ENCODE measurements at places on chromosomes 7 and 10.

DNA sequence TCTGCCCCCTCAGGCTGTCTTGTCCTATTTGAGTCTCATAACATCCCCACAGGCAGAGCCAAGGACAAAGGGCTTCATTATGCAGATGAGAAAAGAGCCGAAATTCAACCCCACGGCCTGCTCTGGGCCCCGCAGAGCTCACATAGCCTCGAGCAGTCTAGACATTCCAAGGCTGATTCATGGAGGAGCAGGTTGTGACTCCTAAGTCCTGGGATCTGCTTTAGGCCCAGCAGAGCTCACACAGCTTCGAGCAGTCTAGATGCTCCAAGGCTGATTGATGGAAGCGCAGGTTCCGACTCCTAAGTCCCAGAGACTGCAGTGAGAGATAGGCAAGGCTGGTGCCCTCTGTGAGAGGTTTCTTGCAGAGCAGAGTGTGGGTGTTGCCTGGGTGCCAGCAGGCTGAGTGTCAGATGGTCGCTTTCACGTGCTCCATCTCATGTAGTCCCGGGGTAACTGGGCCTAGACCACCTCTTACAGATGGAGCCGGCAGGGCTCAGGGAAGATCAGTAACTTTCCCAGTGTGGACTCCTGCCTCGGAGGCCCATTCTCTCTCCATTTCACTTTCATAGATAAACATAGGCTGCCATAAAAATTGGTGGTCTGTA is 436.1 kb upstream of the FOXK1 start:
- no peak for DNase-seq

GRCh38 chr7:17086403-17086802 is 204.6 kb upstream of the AGR3 start:
- no peak for DNase-seq

DNA sequence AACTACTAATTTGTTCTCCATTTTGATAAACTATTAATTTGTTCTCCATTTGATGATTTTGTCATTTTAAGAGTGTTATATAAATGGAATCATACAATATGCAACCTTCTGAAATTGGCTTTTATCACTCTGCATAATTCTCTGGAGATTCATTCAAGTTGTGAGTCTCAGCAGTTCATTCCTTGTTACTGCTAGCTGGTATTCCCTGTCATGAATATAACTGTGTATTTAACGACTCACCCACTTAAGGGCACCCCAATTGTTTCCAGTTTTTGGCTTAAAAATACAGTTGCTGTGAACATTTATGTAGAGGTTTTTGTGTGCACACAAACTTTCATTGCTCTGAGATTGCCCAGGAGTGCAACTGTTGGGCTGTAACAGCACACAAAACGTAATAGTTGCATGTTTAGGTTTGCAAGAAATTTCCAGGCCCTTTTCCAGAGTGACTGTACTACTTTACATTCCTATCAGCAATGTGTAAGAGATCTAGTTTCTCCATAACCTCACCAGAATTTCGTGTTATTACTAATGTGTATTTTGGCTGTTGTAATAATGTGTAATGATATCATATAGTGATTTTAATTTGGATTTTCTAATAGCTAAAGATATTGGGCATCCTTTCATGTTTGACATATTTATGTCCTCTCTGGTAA is 153.2 kb upstream of the ADCY1 start:
- DNase-seq = no peak

DNA sequence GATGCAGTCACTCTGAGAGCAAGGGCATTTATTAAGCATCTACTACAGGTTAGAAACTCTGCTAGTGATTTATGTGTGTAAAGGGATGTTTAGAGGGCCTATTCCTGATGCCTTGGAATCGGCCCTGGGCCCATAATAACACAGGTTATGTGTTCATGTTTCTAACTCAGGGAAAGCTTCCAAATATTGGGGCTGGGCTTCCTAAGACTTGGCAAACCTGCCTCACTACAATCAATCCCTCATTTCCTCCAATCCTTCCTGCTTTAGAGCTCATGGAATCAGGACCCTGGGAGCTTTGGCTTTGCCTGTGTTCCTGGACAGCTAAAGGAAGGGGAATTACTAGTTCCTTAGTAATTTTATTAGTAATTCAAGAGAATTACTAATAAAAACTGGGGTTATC is 148.8 kb downstream of the HIBADH start:
- DNase-seq = no peak

DNA sequence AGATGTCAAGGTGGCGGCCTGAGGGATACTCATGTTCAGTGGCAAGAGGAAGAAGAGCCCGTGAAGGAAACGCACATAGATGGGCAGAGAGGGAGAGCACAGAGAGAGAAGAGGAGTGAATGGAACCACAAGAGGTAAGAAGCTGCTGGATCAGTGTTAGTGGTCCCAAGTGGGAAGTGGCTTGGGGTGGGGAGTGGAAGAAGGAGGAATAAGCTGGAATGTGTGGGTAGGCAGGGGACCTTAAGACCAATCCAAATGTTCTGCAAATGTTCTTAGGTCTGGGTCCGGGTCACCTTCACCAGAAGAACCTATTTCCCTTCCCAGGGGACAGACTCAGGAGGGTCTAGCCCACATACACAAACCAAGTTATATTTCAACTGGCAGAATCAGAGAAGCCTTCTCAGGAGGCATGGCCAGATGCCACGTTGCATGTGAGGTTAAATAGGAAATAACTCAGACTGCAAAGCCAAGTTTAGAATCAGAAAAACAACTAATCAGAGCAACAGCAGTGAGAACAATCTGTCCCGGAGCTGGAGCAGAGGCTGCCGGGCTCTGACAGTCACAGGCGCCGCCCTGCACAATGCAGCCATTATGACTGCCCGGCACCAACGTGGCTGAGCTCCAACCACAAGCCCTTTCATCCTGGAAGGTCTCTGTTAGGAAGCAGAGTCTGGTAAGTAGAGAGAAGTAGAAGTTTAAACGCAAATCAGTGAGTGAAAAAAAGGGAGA is 78.6 kb upstream of the ARMC3 start:
- DNase-seq = no peak

DNA sequence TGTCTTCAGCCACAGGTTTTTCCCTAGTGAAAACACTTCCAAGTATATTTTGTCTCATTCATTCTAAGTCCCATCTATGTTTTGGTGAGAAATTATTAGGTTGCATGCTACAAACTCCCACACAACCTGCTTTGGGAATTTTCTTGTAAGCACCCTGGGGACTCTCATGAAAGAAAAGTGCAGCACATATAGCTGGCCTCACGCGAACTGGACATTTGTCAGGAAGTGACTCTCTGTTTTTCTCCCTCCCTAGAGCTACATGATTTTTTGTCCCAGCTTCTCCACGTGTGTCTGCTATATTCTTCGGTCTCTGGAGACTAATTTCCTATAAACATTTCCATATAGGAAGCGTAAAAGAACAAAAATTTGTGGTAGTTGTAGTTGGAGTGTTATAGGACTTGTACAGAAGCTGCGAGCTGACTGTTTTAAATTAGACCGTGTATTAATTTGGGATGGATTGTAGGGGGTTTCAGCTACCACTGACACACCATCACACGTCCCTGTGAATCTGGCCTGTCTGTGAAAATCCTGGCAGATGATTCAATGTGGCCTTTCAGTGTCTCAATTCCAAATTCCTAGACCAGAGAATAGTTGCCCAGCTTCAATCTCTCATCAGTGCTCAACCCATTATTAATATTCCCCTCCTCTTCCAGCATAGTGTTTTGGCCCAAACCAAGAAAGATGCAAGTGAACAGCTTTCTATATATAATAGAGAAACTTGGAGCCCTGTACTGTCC is 40.2 kb downstream of the ARL4A start:
- DNase-seq = no peak

GRCh38 chr7:55162476-55162875 is 143.7 kb downstream of the EGFR start:
- no peak for DNase-seq

- DNase-seq = no peak
These were observed 126.8 kb downstream of the WDFY4 start for GRCh38 chr10:48811461-48811860.

DNA sequence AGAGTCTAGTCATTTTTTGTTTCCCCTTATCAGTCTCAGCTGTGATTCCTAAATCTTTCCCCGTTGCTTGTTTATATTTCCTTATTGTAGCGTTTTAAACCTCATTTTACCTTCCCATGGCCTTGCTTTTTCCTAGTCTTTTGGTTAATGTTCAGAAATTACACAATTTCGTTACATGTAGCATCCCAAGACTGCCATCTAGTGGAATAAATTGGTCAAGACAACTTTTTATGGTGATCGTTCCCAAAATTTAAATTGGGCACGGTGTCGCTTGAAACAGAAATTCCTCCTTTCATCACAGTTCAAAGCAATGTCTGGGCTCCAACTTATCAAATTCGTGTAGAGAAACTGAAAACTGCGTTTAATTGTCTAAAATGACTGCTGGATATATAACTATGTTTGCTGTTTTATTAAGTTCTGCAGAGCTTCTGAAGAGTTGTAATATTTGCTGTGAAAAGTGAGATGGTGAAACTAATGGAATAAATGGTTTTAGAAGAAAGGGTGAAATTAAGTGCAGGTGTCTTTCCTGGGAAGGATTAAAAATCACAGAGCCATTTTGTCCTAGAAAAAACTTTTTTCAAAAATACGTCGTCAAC is 370.2 kb downstream of the PHF14 start:
- DNase-seq = peak; percentile 39

DNA sequence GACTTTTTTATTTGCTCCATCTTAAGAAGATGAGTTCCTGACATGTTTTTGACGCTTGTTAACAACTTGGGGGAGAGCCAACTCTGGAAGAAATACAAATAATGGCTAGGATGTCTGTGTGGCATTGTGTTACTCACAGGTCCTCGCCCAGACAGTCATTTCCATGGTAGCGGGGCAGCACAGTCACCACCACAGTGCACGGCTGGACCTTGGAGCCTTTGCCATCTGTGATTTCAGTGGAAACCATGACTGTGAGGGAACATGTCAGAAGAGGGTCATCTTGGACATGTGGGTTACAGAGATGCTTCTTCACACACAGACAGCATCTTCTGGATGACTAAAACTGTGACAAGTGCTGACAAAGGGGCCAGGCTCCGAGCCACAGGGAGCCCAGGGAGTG is 74.5 kb downstream of the PKD1L1 start:
- no peak for DNase-seq

DNA sequence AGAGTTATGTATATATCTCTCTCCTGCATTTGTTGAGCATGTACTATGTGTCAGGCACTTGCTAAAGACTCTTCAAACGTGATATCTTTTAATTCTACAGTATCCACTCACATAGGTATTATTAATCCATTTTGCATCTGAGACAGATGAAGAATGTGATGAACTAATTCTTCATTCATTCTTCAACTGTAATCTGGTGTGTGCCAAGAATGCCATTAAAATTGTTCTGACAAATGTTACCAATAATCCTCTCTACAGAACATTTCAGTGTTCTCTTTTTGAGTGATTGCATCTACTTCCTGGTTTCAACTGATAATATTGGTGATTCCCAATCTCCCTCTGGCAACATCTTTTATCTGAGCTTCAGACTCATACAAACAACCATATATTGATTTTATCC is 18.0 kb upstream of the INHBA start:
- DNase-seq = no peak

GRCh38 chr7:84177758-84178412 is 16.7 kb downstream of the SEMA3A start:
- DNase-seq = peak; percentile 88

GRCh38 chr10:51433949-51434475 is 265.4 kb downstream of the CSTF2T start:
- DNase-seq = no peak

DNA sequence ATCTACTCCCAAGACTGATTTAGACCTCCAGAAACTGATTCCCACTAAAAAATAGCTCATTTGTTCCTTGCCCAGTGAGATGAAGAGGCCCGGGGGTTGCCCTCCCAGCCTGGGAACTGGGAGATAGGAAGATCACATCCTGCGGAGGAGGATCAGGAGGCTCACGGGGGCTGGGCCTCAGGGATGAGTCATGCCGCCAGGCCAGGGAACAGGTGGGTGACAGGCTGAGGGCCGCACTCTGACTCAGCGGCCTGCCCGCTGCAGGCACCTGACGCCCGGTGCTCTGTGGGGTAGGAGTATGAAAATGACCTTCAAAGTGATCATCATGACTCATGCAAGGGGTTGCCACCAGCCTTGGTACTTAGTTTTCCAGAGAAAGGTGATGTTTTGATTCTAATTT is 104.5 kb upstream of the ZPBP start:
- no peak for DNase-seq

DNA sequence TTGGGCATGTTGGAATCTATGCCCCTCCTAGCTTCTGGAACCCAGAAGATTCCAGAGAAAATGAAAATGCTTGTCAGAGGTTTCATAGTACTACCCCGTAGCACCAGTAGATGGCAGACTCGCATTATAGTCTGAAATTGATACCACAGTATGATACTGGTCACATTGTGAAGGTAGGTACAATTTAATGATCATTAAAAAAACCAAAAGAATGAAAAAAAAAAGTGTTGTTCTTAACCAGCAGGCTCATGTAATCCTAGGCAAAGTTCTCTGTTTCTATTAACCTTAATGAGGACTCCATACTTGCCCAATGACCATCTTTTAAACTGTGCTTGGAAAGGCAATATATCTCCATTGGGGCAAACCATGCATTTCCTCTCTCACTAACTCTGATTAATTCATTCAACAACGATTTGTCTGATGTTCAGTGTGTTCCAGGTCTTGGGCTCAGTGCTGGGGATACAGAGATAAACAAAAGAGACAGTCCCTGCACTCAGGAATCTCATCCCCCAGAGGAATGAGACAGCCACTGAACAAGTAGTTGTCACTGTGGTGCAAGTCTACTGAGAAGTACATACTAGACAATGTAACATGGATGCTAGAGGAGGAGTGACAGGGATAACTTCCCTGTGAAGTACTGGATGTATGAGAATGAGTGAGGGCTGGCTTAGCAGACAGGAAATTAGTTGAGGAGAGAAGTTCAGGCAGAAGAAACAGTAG is 223.5 kb upstream of the PHYHIPL start:
- DNase-seq = peak; percentile 26

GRCh38 chr7:37930226-37930948 is 9.9 kb downstream of the EPDR1 start:
- DNase-seq = no peak

GRCh38 chr7:21013765-21014539 is 227.3 kb upstream of the SP8 start:
- no peak for DNase-seq

DNA sequence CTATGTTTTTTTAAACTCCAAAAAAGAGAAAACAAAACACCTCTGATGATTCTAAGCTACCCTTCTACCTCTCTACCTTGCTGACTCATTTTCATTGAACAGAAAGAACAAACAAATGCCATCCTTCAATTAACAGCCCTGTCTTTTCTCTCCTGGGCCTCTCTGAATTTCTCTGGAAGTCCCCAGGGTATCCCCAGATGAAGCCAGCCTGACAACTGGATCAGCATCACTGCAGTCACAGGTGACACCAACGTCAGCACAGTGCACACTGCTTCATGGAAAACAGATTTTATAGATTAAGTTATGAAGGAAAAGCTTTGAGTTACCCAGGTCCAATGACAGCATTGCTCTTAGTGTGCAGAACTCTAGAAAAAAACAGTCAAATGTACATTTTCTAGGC is 5.7 kb downstream of the HUS1 start:
- no peak for DNase-seq

GRCh38 chr7:4144811-4145510 is 537.1 kb upstream of the FOXK1 start:
- DNase-seq = no peak

GRCh38 chr7:117791877-117792780 is 81.1 kb downstream of the CTTNBP2 start:
- no peak for DNase-seq

Measured in NCI-H774 (cell line).